ENCODE measurements at places on chromosomes 16 and 17.

DNA sequence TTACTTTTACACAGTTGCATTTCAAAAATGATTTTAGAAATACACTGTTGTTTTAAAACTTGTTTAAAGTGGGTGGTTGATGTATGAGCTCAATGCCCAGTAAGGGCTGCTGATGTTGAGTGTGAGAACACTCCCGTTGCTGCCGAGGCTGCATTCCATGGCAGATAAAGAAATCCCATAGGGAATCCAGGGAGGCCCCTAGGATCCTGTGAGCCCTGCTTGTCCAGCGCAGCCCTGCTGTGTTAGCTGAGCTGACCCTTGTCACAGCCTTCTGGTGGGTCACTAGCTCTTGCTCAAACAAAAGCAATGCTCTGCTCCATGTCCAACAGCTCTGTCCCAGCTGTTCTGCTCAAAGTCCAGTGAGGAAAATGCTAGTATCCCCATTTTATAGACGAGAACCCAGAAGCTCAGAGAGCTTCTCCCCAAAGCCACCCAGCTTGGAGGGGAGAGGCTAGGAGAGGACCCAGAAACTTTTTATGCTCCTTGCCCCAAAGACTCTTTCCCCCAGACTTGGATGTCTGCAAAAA lies 18.6 kb upstream of the COL1A1 start:
- DNase-seq, result no peak

DNA sequence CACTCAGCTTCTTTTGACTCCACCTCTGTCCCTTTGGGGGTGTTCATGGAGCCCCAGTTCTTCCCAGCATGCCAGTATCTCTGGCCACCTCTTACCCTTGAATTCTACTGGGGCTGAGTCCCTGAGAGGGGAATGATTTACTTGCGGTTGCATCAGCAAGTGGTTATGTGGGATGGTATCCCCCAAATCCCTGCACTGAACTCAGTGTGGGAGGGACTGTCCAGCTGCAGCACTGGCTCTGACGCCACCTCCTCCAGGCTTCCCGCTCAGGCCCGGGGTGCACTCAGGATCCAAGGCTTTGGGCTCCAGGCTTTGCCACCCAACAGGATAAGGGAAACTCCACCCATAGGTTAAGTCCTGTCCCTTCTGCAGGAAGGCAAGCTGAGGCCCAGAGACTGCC lies 21.1 kb upstream of the BRD7 start:
- DNase-seq, result no peak

DNA sequence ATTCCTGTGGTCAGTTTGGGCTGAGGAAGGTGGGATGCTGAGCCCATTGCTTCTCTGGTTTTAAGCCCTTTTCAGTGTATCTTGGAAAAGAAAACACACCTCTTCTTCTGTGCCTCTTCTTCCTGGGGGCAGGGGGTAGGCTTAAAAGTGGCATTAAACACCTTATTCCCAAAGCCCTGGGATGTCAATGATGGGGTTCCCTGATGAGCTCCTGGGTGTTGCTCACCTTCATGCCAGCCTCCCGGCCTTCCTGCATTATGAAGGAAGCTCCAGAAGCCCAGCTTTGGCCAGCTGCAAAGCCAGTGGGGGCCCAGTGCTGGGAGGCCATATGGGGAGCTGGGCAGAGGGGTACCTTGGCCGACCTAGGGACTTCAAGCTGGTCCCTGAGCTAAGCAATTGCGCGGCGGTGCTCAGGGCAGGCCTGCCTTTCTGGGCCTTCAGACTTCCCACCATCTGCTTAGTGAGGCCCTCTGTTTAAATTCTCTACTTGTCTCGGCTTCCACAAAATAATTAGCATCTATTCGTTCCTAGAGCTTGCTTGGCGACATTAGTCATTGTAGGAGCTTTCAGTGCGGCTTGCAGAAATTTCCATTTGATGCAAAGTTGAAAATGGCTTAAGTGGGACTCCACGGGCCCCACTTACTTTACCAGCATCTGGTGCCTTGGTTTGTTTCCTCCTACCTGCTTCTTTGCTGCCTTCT lies 121.7 kb upstream of the NLRP1 start:
- DNase-seq, result no peak

DNA sequence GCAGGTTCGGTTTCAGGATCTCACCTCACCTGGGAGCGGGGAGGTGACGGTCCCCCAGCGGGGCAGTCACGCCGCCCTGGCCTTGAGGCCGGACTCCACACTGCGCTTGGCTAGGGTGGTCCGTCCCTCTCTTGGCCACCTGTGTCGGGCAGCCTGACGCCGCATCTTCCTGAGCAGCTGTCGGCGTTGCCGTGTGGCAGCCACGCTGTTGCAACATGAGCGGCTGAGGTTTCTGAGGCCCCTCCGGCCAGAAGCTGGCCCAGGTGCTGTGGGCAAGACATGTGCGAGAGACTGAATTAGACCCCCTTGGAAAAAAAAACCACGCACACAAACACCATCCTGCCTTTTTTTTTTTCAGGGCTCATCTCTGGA lies 49.2 kb downstream of the IRF8 start:
- no peak for DNase-seq

DNA sequence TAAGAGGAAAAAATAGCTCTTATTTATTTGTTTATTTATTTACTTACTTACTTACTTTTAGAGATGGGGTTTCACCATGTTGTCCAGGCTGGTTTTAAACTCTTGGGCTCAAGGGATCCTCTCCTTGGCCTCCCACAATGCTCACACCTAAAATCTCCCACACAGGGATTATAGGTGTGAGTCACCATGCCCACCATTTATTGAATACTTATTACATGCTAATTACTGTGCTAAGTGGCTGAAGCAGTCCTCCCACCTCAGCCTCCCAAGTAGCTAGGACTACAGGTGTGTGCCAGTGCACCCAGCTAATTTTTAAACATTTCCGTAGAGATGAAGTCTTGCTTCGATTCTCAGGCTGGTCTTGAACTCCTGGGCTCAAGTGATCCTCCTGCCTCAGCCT lies 11.0 kb upstream of the ITGB3 start:
- DNase-seq, result no peak

GRCh38 chr16:15141586-15141985 lies 47.5 kb upstream of the RRN3 start:
- DNase-seq, result no peak

DNA sequence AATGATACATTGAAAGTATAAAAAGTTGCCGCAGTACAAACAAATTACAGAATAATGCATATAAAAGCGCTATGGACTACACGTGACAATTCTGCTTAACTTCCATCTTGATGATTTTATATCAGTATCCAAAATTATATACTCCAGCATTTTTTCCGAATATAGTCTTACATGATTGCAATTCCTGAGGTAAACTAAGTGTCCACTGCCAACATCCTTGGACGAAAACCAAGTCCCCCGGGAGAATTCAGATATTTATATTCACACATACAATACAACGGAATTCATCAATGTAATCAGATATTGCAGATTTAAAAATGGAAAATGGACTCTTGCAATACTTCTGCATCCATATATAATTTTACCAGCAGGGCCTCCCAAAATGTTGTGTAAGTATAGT lies 8.9 kb upstream of the MYH11 start:
- no peak for DNase-seq
